Activated naive CD8-positive, alpha-beta T cell treated with anti-CD3 and anti-CD28 coated beads, Interleukin-2, amount 50 U/mL, for 16 hours (primary cell): ENCODE measurements at places on chromosomes 2 and 18.
A peak's percentile ranks its signal among the peaks of the same experiment; 100 is the strongest.

GRCh38 chr2:13522096-13522495, 805.4 kb downstream of the TRIB2 start:
- DNase-seq = no peak

- no peak for DNase-seq
Observed at GRCh38 chr2:173862612-173863217, 102.5 kb downstream of the SP3 start.

- DNase-seq = no peak
Observed at GRCh38 chr18:12816451-12816850, 67.6 kb downstream of the PTPN2 start.

- no peak for DNase-seq
Observed at GRCh38 chr2:46258937-46259776, 38.0 kb upstream of the EPAS1 start.

- DNase-seq = no peak
Observed at GRCh38 chr2:219037783-219038499, 3.4 kb downstream of the CFAP65 start.

DNA sequence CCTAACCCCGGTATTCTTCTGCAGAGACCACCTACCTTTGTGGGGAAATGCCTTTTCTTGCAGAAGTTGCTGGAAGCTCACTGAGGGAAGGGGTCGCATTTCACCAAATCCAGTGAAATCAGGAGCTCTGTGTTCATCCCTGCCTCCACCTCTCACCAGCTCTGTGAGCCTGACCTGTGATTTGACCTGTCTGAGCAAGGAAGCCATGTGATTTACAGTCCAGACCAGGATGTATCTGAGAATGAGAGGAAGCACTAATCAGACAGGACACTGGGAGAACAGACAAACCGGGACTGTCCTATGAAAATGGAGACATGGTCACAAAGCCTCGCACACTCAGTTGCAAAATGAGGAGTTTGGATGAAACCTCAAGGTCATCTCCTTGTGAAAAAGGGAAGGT, 285.4 kb downstream of the BCL11A start:
- DNase-seq = no peak

GRCh38 chr2:172972005-172972619, 103.5 kb upstream of the MAP3K20 start:
- DNase-seq = peak; percentile 24

DNA sequence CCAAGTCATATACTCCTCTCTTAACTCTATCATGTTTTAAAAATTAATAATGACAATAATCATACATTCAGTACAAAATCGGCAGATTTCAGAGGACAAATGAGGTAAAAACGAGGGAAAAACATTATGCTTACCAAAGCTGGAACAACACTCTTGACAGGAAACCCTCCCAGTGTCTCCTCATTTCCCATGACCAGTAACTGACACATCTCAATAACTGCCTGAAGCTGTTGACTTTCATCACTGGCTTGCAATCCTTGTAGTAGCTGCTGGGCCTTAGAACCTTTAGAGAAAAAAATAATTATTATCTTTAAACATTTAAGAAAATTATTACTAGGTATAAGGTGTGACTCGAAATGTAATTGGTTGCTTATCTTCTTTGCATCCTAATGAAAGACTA, 103.6 kb downstream of the TRIP12 start:
- DNase-seq = no peak

- no peak for DNase-seq
Observed at GRCh38 chr2:118049816-118050140, 35.9 kb upstream of the CCDC93 start.

DNA sequence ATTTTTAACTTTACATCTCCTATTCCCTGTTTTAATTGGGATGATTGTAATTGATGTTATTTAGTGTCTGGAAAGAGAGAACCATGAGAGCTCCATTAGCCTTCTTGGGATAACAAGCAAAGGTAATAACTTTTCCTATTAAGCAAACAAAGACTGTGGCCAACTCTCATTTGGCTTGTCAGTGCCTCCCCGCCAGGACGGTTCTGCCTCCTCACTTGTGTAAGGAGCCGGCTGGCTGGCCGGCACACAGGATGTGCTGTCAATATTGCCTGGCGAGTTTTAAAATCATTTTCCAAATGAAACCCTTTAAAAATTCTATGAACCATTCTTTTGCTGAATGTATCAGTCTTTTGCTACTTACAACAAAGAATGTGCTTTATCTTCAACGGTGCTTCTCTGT, 898.3 kb downstream of the CPS1 start:
- DNase-seq = no peak

DNA sequence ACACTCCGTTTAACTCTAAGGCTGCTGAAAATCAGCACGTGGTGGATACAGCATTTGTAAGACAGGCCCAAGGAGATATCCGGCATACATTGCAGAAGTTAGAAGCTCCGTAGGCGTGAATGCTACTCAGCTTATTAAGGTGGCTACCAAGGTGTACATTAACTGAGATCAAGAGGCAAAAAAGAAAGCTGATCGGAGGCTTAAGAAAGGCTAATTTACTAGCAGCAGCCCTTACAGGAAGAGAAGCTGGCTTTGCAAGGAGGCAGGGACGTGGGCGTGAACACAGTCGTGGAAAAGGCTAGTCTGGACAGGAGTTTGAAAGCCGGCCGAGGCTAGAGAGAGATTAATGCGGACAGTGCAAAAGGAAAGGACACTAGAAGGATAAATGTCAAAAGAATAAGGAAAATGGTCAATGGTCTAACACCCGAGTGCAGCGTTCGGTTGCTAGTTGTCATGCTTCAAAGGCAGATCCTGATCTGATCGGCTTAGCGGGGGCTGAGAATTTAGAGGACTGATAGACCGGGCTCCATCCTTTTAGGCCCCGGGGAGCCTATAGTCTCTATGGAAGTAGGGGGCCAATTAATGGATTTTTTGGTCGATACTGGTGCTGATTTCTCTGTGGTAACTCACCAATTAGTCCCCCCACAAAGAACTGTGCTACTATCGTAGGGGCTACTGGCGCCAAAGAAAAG, 45.6 kb upstream of the SELENOI start:
- no peak for DNase-seq

DNA sequence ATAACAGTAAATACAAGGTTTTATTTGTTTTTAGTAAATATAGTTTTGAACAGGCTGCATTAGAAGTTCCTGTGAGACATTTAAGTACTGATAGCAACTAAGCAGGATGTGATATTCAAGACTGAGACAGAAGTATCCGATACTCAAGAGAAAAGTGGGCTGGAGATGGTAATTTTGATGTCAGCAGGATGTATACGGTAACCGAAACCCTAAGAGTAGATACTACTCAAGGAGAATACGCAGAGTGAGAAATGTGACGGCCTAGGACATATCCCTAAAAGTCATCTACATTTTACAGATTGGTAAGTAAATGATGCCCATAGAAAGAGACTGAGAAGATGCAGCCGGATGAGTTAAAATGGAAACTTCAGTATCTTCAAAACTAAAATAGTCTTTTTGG, 115.4 kb downstream of the GORASP2 start:
- DNase-seq = no peak

DNA sequence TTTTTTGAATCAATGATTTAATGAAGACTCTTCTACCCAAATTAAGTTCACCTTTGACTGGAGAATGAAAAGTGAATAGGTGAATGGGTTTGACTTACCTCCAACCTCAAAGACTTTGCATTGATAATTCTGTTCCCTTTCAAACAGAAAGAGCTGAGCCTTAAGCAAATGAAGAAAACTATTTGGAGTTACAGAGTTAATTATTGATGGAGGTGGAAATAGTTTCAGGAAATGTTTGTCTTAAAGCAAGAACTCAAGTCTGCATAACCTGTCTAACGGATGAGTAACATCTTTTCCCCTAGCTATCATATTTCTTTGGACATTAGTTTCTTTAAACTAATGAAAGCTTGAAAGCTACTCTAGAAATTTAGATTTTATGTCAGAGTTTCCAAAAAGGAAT, 166.5 kb downstream of the CERS6 start:
- no peak for DNase-seq

- DNase-seq = no peak
Observed at GRCh38 chr18:3424280-3424890, 25.6 kb upstream of the TGIF1 start.

- no peak for DNase-seq
Observed at GRCh38 chr2:120864981-120865380, 129.3 kb downstream of the GLI2 start.

- DNase-seq = no peak
Observed at GRCh38 chr18:56580026-56580425, 58.4 kb downstream of the TXNL1 start.

DNA sequence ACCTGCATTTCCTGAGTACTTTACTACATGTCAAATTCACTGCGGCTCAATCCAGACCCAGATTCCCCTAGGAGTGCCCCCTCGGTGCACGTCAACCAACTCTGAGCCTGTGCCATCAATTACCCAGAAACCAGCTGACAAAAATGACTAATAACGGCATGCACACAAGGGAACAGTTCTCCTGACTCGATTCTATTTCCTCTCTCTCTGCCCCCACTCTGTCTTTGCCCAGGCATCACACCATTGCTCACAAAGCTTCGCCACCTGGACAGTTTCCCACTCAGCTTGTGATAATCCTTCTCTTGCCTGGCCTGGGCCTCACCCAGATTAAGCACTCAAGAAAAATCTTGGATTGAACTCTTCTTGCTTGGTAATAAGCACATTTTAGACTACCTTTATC, 115.3 kb upstream of the NDUFV2 start:
- no peak for DNase-seq

DNA sequence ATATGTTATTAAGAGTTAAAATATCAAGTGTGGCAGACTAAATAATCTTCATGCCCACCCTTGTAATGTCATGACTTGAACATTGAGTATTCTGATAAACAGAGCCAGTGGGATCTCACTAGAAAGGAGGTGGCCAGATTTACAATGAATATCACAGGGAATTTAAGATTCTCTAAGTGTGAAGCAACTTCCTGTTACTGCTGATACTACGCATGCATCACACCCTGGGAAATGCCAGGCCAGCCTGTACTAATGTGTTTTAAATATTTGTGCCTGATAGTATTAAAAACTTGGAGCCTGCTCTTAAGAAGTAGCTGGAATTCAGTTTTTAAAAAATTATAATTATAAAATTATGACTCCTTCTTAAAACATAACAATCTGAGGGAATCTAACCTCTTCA, 148.3 kb downstream of the LAMA3 start:
- DNase-seq = no peak

- no peak for DNase-seq
Observed at GRCh38 chr18:22277758-22278157, 108.4 kb downstream of the GATA6 start.

GRCh38 chr2:119837759-119838158, 78.0 kb downstream of the PTPN4 start:
- DNase-seq = no peak

DNA sequence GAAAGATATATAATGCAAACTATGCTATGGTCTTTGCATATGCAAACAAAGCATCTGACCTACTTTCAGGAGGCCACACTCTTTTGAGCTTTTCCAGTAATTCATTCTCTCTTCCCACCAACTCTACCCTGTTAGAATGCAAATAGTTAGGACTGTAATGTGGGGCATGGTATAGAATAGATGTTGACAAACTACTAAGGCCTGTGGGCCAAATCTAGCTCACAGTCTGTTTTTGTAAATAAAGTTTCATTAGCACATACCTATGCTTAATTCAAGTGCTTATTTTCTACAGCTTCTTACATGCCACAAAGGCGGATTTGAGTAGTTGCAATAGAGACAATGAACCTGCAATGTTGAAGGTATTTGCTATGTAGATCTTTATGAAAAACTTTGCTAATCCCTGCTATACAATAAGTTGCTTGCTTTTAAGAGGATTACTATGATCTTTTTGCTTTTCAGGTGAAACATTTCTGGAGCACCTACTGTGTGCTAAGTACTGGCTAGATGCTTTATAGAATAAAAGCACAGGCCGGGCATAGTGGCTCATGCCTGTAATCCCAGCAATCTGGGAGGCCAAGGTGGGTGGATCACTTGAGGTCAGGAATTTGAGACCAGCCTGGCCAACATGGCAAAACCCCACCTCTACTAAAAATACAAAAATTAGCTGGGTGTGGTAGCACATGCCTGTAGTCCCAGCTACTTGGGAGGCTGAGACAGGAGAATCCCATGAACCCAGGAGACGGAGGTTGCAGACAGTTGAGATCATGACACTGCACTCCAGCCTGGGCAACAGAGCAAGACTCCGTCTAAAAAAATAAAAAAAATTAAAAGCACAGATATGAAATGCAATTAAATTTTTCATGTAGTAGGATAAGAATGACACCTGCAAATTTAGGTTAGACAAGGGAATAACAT, 267.8 kb downstream of the DPP10 start:
- no peak for DNase-seq

GRCh38 chr2:120368086-120368485, 22.1 kb downstream of the INHBB start:
- DNase-seq = no peak

- DNase-seq = no peak
Observed at GRCh38 chr2:145609951-145610350, 1090.0 kb upstream of the ZEB2 start.

- DNase-seq = no peak
Observed at GRCh38 chr2:50347358-50348044, 684.4 kb downstream of the NRXN1 start.

GRCh38 chr18:57959278-57959677, 84.7 kb upstream of the NEDD4L start:
- DNase-seq = no peak

DNA sequence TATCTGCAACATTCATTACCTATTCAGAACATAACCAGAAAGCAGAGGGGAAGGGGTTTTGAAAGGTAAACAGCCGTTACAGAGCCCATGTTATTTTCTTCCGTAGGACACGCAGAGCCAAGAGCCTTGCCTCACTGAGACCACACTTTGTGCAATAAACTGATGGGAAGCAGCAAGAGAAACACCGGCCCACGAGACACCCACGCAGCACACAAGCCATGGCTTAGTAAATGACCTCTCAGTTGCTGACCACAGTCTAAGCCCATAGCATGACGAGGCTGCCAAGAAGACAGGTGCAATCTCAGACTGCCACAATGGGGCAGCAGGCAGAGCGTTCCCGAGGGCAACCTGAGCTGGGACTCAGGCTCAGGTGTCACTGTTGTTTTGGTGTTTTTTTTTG, 59.6 kb downstream of the CABYR start:
- DNase-seq = no peak

- no peak for DNase-seq
Observed at GRCh38 chr2:189799531-189799930, 15.3 kb downstream of the PMS1 start.

- no peak for DNase-seq
Observed at GRCh38 chr2:190984595-190984994, 29.4 kb downstream of the STAT1 start.
